ENCODE measurements at places on chromosomes 7 and 10.
A peak's percentile ranks its signal among the peaks of the same experiment; 100 is the strongest.

GRCh38 chr10:8778713-8779112 lies 724.2 kb downstream of the GATA3 start:
- DNase-seq = no peak

- DNase-seq = no peak
These were observed 4.5 kb upstream of the NDUFA5 start for GRCh38 chr7:123562121-123562520.

DNA sequence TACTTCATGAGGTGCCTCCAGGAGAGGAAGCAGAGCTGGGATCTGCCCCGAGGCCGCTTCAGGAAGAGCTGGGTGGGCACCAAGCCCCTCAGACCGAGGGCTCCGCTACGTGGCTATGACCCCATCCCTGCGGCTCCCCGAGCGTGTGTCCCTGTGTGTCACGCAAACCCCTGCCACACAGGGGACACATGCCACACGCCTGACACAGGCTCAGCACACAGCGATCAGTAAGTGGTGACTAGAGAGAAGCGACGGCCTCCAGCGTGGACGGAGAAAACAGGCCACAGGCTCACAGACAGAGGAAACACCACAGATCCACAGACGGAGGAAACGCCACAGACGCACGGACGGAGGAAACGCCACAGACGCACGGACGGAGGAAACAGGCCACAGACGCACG lies 18.5 kb downstream of the DIP2C start:
- no peak for DNase-seq

DNA sequence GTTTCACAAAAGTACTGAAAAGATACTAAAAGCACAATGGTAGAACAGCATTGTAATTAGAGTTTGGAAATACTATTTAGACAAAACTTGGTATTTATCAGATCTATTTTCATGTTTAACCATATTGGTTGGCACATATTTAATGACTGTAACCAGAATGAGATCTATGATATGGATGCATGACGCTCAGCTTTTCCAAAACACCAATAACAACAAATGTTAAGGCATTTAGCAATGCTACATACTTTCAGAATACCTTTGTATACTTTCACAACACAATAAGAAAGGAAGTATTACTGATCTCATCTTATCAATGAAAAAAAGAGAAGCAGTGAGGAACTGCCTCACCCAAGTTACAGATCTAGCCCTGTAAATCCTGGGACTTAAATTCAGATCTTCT lies 74.8 kb downstream of the THSD7A start:
- DNase-seq = no peak

- DNase-seq = no peak
These were observed 1085.3 kb downstream of the KCNMA1 start for GRCh38 chr10:76552091-76552873.

DNA sequence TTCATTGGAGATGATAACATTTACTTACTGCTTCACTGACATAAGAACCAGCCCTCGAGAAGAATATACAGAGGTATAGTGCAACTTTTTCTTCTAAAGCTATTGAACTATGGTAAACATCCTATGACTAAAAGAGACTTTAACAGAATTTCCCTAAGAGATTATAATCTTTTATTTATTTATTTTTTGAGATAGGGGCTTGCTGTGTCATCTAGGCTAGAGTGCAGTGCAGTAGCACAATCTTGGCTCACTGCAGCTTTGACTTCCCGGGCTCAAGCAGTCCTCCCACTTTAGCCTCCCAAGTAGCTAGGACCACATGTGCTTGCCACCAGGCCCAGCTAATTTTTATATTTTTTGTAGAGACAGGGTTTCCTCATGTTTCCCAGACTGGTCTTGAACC lies 258.5 kb upstream of the FERD3L start:
- no peak for DNase-seq

GRCh38 chr10:101065481-101066145 lies 3.8 kb downstream of the KAZALD1 start:
- no peak for DNase-seq

DNA sequence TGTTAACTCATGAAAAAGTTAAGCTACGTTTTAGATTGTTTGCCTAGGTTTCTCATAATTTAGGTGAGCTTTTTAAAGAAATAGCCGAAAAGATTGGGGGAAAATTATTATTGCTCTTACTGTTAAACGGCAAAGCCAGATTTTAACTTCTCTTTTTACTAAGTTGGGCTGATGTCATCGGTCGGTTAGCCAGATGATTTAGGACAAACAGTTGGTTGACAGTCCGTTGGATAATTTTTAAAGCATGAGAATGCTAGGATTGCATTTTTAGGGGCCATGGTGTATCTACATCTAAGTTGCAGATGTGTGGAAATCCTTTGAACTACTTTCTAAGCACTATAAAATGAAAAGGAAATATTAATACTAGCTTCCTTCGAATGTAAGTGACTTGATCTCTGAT lies 280.9 kb upstream of the AKR1E2 start:
- no peak for DNase-seq

DNA sequence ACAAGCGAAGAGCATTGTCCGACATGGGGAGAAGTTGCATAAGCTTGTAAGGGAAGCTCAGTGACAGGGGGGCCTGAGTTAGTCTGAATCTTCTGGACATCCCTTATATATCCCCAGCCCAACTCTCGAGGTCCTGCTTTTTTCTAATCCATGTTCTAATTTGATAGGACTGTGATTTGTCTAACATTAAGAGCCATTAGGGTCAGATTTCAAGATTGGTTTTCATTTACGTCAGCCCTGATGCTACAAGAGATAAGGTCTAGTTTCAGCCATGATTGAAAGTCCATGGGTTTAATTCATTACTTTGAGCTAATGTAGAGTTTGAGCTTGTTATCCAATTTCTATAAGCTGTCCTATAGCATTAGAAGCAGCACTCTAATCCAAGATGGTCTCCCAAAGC lies 20.3 kb downstream of the TLX1 start:
- no peak for DNase-seq

- DNase-seq = peak; percentile 49
These were observed 240.2 kb upstream of the INHBA start for GRCh38 chr7:41943094-41943577.

All from activated gamma-delta T cell treated with anti-CD3 and anti-CD28 coated beads, Interleukin-2, amount 50 U/mL, for 16 hours (primary cell).